ENCODE measurements at places on chromosomes 5 and 9.

- peak; percentile 77 for DNase-seq
These were observed 7.2 kb upstream of the RNU6ATAC start for GRCh38 chr9:134171316-134172197.

GRCh38 chr5:127924606-127925005 lies 159.0 kb upstream of the SLC12A2 start:
- no peak for DNase-seq

DNA sequence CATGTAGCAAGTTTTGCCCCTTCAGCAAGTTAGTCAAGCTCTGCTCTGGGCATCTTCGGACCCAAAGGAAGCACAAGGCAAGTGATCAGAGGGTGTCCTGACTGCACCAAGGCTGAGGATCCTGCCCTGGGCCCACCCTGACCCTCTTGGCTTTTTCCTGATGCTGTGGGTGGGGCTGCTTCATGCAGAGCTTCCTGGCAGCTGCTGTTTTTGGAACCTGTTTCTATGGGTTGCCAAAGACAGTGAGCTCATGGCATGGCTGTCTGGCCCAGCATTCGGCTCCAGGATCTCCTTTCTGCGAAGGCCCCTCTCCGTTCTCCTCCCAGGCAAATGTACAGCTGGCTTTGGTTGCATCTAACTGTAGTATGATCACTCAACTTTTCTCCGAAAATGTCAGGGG lies 497.9 kb downstream of the ARHGEF28 start:
- DNase-seq: no peak

GRCh38 chr5:109387408-109387974 lies 22.3 kb downstream of the PJA2 start:
- no peak for DNase-seq

- DNase-seq: no peak
These were observed 207.9 kb downstream of the GDNF start for GRCh38 chr5:37631939-37632338.

- peak; percentile 2 for DNase-seq
These were observed 500.7 kb downstream of the SPATA31D1 start for GRCh38 chr9:82489201-82489821.
